Endodermal cell (in vitro differentiated cells): ENCODE measurements at places on chromosomes 1 and 21. TPM values are rescaled to one million over a fixed set of nuclear protein-coding genes. Genes with fewer than 3 reads are reported as not detected.
A peak's percentile ranks its signal among the peaks of the same experiment; 100 is the strongest.

DNA sequence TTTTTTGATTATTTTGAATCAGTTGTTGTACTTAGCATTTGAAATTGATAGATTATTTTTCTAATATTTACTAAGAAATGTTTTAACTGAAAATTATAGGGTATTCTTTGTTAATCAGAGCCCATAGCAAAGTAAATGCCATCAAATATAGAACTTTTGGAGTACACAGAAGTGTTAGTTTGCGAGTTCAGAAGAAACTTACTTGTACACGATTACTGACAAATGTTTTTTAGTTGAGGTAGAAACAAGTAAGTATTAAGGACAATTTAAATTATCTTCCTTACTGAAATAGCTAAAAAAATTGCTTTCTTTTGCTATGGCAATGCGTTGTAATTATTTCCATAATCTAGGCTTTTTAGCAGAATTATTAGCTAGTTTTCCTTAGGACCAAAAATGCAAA is 692.2 kb downstream of the USP25 start:
- no peak for DNase-seq

- peak; percentile 83 for DNase-seq
These were observed 510 bp downstream of the DENND4B start for GRCh38 chr1:153945795-153946621.

DNA sequence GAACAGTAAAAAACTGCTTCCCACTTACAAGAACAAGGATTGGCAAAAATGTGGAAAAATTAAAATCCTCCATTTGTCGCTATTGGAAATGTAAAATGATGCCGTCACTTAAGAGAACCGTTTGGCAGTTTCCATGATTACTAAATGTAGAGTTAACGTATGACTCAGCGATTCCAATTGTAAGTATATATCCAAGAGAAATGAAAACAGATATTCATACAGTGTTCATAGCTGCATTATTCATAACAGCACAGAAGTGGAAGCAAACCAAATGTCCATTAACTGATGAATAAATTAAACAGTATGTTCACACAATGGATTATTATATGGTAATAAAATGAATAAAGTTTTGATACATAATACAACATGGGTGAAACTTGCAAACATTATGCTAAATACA is 971.0 kb downstream of the AMY1C start:
- no peak for DNase-seq

The TMEM63A gene
- total RNA-seq: 189 to 427 TPM (median 194 TPM) in 3 replicates

DNA sequence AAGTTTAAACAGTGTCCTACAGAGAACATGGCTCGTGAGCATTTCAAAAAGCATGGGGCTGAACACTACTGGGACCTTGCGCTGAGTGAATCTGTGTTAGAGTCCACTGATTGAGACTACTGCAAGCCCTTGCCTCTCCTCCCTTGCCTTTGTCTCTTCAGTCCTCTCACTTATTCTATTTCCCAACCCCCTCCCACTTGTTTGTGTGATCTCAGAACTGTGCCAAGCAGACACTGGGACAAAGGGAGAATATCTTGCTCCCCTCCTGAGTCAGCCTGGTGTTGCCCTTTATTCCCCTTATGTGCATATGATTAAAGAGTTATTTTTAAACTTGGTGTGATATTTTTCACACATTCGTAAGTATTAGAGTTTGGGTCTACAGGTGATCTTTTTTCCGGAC is 11.1 kb upstream of the RPRD2 start:
- DNase-seq: no peak

DNA sequence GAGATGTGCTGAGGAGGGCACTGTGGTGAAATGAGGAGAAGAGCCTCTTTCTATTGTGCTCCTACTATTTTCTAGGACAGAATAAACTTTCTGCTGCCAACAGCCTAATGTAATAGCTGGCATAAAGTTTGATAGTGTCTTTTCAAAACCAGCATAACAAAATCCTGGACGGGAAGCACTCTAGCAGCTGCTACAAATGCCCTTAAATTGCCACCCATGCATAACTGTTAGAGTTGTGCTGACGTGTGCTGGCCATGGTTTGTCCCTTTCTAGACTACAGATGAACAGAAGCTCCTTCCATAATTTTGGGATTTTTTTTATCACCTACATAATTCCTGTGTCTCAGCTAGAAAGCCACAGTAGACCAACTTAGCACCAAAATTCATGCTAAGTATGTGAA is 88.5 kb upstream of the DEPDC1 start:
- DNase-seq: no peak

The CTBS gene
- 12.3 and 14.1 TPM in 2 replicates for total RNA-seq

The SMIM1 gene
- total RNA-seq: 10.3 and 11.1 TPM in 2 replicates

- DNase-seq: no peak
These were observed 6.8 kb downstream of the WRAP73 start for GRCh38 chr1:3642919-3643675.

GRCh38 chr1:113123737-113124136 is 50.7 kb downstream of the LRIG2 start:
- DNase-seq: no peak

DNA sequence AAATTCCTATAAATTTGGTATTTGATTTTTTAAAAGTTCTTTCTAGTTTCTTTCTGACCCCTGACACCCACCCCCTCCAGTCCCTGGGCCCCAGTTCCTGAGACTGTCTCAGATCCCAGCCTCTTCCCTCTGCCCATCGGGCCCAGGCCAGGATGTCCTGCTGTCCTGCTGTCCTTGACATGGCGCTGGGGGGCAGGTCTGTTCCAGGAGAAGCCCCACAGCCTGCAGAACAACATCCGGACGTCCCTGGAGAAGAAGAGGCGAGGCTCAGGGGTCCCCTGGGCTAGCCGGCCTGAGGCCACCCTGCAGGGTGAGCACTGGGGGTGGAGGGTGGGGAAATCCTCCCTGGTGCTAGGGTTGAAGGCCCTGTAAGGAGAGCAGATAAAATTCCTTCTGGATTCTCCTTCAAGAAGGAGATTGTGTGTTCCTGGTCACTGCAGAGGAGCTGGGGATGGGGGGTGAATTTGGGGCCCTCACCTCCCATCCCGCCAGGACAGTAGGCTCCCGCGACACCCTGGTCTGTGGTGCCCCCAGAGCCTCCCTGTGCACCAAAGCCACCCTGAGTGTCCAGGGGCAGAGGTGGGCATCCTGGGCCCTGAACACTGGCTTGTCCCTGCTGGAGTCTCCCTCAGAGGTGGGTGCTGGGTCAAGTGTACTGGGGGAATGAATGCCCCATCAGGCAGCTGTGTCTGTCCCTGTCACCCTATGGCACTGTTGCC is 45.0 kb downstream of the DISP3 start:
- DNase-seq: peak; percentile 31

DNA sequence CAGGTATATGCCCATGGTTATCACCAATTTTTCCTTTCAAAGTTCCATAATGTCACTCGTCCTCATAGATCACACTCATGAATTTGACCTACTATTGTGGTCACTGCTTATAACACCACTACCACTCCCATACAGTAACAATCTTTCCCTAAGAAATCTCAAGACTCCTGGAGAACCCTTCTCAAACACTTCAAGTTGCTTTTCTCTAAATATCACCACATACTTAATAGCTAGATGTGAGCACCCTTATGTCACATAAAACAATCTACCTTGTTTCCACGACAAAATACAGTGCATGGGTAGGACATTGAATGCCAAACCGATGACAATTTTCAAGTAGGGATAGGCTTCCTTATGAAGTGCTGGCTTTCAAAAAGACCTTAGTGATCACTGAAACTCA is 104.5 kb downstream of the LRRC53 start:
- DNase-seq: no peak

- DNase-seq: peak; percentile 61
These were observed 90.9 kb downstream of the SLC30A10 start for GRCh38 chr1:219837274-219837993.

DNA sequence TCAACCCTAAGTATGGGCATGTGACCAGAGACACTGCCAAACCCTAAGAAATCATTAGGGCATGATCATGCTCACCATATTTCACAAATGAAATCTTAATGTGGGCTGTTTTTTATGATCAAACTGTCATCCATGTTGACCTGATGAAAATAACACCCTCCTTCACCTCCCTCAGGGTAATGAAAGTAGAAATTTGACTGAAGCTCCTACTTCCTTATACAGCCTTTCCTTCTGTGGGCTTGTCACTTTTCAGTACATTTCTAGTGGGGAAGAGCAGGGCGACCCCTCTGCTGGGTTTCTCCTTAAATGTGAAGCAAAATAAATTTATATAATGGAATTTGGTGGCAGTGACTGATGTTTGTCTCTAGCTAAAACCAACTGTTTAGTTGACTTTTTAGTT is 25.9 kb downstream of the IVNS1ABP start:
- no peak for DNase-seq

DNA sequence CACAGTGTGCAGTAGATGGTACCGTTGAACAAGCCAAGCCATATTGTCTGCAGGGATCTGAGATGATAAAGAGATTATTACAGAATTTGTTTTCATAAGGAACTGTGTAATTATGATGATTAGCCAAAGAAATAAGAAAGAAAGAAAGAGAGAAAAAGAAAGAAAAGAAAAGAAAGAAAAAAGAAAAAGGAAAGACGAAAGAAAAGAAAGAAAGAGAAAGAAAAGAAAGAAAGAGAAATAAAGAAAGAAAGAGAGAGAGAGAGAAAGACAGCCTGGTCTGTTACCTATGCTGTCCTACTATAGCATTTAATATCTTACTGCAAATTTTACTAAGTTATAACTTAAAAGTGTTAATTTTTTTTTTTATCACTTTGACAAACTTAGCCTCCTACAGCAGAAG is 43.6 kb downstream of the KCNK1 start:
- DNase-seq: no peak

- peak; percentile 51 for DNase-seq
These were observed 254.7 kb downstream of the NFIA start for GRCh38 chr1:61337037-61337436.

The ASCL5 gene
- total RNA-seq: 1.4 and 1.8 TPM in 2 replicates

- DNase-seq: no peak
These were observed 154.2 kb downstream of the PPIAL4G start for GRCh38 chr1:148328884-148329283.

DNA sequence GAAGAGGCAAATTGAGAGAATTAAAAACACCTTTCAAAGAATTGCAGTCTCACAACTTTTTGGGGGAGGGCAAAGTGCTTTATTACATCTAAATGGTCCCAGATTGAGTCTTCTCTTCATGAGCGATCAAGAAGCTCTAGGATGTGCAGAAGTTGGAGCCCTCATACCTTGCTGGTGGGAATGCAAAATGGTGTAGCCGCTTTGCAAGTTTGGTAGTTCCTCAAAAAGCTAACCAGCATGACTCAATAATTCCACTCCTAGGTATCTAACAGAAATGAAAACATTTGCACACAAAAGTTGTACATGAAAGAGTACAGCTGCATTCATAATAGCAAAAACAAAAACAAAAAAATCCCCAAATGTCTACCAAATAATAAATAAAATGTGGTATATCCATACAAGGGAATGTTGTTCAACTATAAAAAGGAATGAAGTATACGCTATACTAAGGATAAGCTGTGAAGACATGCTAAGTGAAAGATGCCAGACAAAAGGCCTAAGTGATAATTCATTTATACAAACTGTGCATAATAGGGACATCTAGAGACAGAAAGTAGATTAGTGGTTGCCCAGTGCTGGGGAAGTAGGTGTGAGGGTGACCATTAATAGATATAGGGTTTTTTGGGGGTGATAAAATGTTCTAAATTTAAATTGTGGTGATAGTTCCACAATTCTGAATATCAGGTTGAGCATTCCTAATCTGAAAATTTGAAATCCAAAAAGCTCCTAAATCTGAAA is 55.2 kb downstream of the SELENOF start:
- no peak for DNase-seq
